ENCODE measurements at places on chromosomes 12 and 14.

- no peak for ATAC-seq
These were observed 86.7 kb upstream of the FZD10 start for GRCh38 chr12:130075497-130076076.

DNA sequence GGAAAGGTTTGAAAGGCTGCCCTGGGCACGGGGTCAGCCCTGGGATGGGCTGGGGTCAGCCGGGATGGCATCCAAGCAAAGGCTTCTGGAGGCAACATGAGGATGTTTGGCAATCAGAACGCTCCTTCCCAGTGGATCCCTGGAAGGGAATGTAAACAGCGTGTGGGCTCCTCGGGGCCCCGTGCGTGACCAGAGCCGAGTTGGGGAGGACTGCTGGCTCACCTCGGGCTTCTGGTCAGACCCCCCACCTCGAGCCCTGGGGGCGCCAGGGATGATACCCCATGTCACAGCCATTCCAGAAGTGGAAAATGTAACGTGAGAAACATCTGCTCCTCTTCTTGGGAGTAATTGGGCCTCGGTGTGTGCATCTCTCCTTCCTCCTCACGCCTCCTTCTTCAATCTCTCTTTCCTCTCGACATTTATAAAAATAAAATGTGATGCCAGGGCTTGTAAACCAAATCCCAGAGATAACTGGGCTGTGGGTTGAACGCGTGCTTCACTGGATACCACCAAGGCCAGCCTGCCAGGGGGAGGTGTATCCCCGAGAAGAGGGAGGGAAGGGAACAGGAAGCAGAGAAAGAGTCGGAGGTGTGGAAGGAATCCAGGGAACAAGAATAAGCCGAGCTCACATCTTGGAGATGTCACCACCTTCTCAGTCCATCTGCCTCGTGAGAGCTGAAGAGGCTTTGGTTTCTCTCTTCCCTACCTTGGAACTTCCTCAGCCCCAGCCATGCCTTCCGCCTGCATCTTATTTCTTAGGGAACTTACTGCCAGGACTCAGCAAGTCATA lies 144.8 kb downstream of the NUAK1 start:
- ATAC-seq, result no peak

DNA sequence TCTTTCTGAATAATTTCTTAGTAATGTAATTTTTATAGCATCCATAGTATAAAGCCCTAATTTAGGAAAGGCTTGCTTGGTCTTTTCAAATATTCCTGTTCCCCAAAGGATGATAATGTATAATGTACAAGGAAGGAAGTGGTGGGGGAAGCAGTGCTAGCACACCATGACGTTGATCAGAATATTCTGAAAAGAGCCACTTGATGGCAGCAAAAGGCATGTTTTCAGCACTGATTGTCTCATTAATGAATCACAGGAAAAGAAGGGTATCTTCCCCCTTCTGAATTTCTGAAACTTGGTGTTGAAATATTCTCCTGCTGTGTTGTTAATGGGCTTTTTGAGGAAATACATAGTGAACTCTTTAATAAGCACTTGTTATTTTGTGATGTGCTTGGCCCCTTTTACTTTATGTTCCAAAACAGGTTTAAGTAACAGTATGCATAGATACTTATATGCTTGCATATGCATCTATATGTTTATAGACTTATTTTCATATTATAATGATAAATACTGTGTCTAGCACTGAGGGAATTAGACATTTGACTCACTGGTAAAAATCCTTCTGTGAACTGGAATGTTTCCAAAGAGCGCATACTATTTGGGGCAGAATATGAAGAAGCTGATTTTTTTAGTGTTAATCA lies 122.0 kb downstream of the TMEM117 start:
- peak; percentile 37 for ATAC-seq

DNA sequence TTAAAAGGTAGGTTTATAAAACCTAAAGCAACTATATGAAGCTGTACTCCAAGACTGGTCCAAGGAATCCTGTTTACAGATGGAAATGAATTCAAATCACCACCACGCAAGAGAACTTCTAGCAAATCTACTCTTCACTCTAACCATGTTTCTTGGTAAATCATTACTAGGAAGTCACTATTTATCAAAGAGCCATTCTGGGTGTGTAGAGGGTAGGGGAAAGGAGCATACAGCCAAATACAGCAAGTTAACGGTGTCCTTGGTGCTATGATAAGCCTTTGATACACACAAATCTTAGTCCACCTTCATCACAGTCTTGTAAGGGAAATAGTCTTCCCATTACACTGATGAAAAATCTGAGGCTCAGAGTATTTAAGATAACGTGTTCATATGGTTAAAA lies 16.8 kb downstream of the NIN start:
- no peak for ATAC-seq

DNA sequence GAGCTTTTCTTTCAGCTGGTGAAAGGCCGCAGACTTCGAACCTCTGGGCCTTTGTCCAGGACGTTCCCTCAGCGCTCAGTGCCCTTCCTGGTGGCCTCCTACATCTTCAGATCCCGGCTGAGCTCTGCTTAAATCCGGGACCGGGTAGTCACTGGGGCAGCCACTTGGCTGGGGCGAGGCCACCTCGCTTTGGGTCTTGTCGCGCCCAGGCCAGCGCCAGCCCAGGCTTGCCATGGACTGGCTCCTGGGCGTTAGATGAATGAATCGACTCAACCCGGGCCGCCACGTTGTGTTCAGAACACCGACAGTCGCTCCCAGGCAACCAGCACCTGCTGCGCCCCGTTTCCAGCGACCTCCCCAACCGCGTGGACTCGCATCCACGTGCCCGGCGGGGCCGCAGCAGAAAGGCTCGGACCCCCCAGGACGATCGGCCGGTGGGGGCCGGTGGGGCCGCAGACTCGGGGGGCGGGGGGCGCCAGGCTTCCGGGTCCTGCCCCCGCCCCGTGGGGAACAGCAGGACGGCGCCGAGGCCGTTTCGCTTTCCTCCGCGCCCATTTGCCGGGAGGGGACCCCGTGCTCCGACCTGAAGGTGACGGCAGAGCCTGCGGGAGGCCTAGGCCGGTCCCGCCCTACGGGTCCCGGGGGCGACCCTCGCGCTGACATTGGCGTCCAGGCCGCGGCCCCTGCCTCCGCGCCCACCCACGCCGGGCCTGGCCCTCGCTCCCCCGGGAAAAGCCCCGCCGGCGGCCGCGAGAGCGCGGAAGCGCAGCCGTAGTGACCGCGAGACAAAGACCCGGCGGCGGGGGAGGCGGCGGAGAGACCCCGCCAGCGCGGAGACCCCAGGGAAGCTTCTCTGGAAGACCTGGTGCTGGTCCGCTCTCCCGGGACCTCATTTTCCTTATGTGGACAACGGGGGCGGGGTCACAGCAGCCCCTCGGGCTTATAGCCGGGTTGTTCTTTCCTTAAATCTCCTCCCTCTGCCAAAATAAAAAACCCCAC lies 37.3 kb upstream of the RCOR1 start:
- ATAC-seq, result peak; percentile 70

- no peak for ATAC-seq
These were observed 379.3 kb downstream of the RGS6 start for GRCh38 chr14:72311516-72311915.

DNA sequence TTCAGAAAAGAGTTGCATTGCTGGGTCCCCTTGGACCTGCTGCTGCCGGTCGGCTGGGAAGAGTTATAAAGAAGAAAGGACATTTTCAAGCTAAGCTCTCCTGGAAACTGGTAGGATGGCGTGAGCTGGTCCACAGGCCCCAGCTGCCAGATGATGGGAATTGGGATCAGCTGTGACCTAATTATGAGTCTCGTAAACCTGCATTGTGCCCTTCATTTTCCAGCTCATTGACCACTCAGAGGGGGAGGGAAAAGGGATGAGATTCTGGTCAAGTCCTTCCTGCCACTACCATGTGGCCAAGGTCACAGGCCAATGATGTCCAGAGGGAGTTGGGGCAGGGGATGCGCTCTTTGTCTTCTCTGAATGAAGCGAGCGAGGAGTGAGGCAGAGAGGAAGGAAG lies 320.9 kb downstream of the NRXN3 start:
- no peak for ATAC-seq

DNA sequence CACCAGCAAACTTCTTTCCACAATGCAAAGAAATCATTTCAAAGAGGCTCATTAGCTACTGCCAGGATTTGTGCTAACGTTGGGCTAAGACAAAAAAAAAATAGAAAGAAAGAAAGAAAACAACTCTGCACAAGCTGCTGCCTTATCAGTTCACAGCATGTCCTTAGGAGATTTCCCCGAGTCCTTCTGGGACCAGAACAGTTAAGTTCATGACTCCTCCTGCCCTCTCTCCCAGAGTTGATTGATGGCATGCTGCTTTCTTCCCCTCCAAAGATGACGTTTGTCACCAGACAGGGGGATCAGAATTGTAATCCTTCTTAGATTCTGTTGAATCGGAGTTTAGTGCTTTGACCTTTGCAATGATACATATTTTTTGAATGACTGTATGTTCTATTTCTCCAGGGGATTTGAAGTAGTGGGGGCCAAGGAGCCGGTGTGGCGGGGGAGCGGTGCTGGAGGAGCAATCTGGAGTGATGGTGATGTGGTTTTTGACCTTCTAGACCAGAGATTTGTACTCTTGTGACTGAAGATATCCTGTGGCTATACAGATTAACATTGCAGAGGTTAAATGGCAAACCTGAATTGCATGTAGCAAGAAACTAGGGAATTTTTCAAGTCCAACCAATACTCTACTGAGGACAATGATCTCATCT lies 409.2 kb upstream of the TMPO start:
- no peak for ATAC-seq

DNA sequence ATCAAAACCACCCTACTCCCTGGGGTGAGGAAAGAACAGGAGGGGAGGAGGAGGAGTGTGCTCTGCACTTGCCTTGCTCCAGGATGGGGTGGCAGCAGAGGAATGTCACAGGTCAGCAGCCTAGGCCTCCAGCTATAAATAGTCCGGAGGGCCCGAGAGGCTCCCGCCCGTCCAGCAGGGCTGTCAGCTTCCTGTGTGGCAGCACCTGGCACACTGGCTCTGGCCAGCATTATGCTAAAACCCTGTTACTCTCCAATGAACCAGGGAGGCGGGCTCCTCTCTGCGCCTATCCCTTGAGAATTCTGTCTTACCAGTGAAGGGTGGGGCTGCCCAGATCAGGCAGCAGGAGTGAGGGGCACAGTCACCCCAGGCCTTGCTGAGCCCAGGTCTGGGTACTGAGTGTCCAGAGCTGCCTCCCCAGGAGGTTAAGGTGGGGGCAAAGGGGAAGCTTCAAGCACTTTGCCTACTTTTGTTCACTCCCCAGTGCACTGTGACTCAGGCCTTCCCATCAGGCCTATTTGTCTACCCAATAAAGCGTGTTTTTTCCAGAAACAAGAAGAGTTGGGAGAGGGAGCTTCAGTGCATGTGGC lies 1.2 kb upstream of the COX14 start:
- no peak for ATAC-seq

DNA sequence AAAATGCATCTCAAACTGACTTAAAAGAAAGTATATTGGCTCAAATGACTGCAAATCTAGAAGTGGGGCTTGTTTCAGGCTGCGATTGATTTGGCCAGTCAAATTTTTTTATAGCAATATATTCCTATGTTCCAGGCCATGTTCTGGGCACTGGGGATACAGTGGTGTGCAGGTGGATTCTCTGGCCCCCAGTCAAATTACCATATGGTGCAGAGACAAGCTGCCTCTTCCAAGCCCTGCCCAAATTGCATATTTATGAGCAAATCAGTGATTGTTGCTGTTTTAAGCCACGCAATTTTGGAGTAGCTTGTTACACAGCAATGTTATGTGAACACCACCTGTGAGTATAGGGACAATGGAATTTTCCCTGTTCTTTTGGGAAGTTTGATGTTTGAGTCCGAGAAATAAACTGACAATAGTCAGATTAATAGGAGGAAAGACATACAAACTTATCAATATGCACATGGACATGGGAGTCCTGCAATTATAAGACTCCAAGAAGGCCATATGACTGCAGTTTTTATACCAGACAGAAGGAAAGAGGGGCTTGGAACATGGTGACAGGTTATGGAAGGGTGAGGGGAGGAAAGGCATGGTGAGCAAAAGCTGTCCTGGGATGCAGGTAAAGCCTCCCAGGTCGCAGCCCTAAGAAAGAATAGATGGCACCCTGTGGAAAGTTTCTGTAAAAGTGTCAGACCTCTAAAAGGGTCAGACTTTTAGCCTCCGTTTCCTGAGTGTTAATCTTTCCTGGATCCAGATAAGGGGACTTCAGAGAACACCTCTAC lies 13.1 kb upstream of the CRY1 start:
- no peak for ATAC-seq

DNA sequence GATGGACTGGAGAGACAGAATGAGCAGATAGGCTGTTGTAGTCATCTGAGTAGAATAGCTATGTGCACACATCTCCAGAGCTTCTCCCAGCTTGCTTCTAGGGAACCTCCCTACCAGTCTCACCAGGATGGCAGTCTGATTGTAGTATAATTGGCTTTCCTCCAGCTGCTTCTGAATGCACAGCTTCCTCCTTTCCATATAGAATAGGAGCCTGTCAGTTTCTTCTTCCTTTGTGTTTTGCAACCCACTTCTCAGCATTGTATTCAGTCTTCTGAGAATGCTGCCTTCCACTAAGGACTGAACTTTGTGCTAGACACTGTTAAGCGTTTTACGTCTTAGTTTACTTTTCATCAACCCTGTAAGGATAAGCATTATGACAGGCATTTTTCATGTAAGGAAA lies 2.2 kb upstream of the CSAD start:
- no peak for ATAC-seq

GRCh38 chr12:55717011-55718007 lies 1.5 kb downstream of the BLOC1S1 start:
- ATAC-seq, result peak; percentile 75

DNA sequence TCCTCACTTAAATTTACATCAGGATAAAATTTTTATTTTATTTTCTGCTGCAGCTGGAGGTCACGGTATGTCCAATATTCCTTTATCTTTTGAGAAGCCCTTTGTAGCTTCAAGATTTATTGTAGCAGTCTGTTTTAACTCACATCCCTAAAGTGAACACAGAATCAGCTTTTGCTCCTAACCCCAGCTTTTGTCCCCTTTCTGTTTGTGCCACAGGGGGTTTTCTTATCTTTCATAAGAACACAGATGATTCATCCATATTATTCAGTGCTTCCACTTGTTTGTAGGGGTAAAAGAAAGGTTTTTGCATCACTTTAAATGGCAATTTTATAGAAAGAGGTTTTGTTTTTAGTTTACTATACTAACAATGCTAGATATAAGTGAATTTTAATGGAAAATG lies 21.8 kb upstream of the PIK3C2G start:
- no peak for ATAC-seq

GRCh38 chr12:71236133-71236660 lies 78.4 kb upstream of the TSPAN8 start:
- ATAC-seq, result no peak

GRCh38 chr12:94287245-94287628 lies 138.9 kb downstream of the PLXNC1 start:
- no peak for ATAC-seq

GRCh38 chr12:70049596-70050360 lies 193.5 kb upstream of the CNOT2 start:
- peak; percentile 92 for ATAC-seq

DNA sequence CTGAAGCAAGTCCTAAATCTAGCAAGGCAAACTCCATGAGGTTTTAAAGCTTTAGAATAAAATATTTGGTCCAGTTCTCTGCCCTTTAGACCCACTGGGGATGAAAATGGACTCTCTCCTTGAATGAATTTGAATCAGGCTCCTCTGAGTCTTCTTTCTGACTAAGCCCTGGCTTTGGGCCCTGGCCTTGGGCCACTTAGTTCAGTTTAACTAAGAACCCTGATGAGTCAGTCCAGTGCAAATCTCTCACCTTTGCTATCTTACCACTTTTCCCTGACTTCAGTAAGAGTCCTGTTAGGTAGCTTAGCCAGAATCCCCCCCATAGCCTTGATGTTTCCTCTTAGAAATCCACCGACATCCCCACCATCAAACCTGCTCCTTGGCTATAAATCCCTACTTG lies 427.5 kb downstream of the SNAPC1 start:
- ATAC-seq, result no peak

GRCh38 chr14:68016255-68016914 lies 196.8 kb downstream of the RAD51B start:
- ATAC-seq, result no peak

GRCh38 chr12:89672589-89672979 lies 36.1 kb downstream of the ATP2B1 start:
- ATAC-seq, result peak; percentile 10

Data from activated T-helper 17 cell treated with anti-CD3 and anti-CD28 coated beads, Interleukin-2, amount 50 U/mL, for 72 hours (primary cell).